ENCODE measurements at places on chromosomes 7 and 10.

GRCh38 chr10:42869977-42870350 is 87.4 kb downstream of the BMS1 start:
- DNase-seq, result no peak

- no peak for DNase-seq
Observed at GRCh38 chr7:77258014-77258413, 58.4 kb upstream of the FGL2 start.

GRCh38 chr7:155206318-155207020 is 91.2 kb upstream of the INSIG1 start:
- DNase-seq, result no peak

DNA sequence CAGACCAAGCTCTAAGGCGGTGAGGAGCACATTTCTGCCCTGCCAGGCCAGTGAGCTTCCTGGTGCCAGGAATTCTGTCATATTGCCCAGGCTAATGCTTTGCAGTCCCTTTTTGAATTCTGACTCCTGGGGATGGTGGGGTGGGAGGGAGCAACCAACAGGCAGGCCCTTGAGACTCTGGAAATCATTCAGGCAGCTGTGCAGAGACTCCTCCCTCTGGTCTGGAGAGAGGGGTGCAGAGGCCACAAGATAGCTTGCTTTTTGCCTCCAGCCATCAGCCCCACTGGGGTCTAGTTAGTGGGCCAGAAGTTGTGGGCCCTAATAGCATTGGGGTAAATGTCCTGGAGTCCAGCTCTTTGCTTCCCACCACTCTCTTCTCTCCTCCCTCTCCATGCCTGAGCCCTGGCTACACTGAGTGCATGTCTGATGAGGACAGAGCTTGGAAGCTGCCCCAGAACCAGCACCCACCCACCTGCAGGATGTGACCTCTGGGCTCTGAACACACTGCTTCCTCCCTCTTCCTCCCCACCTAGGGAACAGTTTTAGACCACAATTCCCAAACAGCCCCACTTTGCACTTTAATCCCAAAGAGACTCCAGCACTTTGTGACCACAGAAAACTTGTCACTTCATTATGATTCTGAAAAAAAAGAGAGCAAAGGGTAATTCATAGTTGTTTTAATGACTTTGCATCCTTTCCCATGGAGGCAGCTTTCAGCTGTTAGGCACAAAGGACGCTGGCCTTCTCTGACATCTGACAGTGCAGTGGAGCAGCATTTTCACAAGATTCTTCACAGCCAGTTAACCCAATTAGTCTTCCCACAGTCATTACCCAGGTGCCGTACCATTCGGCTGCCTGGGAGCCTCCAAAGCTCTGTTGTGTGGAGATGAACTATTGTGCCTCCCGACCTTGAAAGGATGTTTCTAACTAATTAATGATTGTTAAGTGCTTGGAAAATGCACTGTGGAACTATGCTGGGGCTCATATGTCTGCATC is 262.5 kb downstream of the TRIL start:
- no peak for DNase-seq

GRCh38 chr7:72403458-72404076 is 8.6 kb downstream of the CALN1 start:
- no peak for DNase-seq

- DNase-seq, result no peak
Observed at GRCh38 chr7:127035203-127035849, 217.4 kb downstream of the GRM8 start.

DNA sequence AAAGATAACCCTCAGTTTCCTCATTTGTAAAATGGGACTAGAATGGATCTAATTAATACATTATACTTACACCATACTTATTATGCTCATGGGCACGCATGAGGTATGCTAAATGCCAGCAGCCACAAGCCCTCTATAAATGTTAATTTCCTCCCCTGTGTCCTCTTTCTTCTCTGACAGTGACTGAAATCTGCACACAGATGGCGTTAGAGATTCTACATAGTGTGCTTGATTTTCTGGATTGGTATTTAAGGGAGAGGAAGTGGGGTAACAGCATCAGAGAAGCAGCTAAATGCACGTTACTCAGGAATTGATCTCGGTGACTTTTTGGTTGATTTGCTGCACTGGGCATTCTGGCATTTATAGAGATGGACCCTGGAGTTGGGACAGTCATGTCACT is 568.5 kb downstream of the CALN1 start:
- DNase-seq, result peak; percentile 8

- peak; percentile 44 for DNase-seq
Observed at GRCh38 chr10:43093423-43094076, 16.7 kb downstream of the RET start.

GRCh38 chr7:55022002-55022985 is 3.5 kb downstream of the EGFR start:
- DNase-seq, result no peak

DNA sequence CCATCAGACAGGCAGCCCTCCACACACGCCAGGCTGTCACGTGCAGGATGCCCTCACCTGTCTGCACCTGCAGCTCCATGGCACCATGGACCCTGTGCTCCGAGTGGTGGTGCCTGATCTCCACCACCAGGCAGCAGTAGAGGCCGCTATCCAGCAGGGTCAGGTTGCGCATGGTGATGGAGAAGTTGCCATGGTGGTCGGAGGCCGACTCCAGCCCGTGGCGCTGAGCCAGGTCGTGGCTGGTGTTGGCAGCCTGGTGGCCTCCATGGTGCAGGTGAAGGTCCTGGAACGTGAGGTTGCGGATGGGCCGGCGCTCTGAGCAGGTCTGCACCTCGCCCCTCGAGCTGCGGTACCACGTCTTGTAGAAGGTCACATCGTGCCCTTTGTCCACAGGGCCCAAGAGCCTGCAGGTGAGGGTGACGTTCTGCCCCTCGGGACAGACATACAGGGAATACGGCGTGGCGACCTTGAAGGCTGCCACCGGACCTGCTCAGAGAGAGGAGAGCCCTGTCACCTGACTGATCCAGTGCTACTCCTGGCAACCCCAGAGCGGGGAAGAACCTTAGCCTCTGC is 11.7 kb downstream of the VSIR start:
- DNase-seq, result no peak

DNA sequence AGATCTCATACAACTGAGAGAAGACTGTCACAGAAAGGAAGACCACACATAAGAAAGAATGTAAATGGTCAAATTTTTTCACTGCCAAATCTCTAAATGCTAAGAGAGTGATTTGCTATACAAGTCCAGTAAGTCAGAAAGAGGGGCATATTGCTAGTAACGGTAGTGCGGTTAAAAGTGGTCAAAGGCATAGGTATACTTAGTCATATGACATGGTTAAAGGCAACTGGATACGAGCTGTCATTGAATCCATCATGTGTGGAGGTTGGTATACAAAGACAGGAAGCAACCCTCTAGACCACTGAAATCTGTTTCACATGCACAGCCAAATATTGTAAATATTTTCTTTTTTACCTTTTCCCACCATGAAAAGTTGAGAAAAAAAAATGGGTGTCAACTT is 4.8 kb downstream of the INHBA start:
- no peak for DNase-seq

- no peak for DNase-seq
Observed at GRCh38 chr10:34773636-34774630, 41.2 kb downstream of the PARD3 start.

- DNase-seq, result no peak
Observed at GRCh38 chr10:10869592-10869991, 148.1 kb upstream of the CELF2 start.

DNA sequence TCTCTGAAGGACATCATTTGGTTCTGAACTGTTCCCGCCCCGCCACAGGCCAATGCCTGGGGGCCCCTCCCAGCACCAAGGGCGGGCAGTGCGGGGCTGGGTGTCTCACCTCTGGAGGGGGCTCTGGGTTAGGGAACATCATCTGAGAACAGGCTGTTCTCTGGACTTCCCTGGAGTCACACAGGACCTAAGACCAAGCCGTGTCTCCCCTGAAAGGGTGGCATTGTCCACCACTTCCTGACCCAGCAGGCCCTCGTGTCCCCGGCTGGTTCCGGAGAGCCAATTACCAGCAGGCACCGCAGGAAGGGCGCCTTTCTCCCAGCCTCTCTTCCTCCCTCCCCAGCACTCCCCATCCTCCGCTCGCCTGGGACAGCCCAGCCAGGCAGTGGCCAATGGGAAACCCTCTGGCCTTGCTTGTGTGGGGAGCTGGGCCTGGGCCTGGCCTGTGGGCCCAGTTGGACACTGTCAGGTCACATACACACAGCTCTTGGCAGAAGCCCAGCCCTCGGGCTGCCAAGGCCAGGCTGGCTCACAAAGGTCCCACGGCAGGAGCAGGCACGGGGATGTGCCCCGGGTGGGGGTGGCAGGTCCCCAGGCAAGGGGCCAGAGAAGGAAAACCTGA is 119.5 kb downstream of the SPDYE5 start:
- peak; percentile 68 for DNase-seq

- no peak for DNase-seq
Observed at GRCh38 chr7:158410720-158411119, 176.9 kb downstream of the PTPRN2 start.

DNA sequence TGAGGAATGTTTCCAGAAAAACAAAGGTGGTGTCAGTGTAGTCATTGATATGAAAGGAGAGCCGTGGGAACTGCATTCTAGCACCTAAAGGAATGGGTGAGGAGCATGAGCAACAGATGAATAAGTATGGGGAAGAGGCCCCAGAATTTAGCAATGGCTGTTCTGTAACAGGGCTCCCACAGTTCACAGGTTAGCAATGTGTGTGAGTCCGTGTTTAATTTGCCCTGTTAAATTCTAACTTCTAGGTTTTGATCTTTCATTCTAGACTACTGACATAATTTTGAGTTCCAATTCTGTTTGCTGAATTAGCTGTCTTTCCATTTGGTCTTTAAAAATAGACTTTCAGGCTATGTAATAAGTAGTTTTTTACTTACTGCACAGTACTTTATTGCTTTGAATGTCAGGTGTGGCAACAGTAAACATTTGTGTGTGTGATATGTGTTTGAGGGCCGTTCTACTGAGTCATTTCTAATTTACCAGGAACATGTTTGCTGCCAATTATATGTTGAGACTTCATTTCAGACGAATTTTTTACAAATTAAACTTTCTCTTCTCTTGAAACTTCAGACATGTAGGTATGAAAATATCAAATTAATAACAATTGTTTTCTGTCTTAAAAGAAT is 8.8 kb downstream of the STK17A start:
- no peak for DNase-seq

DNA sequence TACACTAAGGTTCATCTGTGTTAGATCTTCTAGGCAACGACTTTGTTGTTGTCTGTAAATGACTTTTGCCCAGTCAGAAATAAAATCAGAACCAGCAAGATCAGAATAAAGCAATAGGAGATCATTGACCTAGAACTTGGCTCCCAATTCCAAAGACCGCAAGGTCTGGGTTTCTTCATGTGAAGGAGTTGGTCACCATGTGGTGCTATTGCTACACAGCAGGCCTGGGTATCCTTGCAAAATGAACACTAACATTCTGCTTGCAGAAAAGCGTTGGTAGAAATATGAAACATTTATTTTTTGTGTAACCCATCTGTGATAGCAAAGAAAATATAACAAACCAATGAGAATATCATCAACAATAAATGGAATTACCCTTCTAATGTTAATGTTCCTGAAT is 831.0 kb downstream of the NXPH1 start:
- DNase-seq, result no peak

DNA sequence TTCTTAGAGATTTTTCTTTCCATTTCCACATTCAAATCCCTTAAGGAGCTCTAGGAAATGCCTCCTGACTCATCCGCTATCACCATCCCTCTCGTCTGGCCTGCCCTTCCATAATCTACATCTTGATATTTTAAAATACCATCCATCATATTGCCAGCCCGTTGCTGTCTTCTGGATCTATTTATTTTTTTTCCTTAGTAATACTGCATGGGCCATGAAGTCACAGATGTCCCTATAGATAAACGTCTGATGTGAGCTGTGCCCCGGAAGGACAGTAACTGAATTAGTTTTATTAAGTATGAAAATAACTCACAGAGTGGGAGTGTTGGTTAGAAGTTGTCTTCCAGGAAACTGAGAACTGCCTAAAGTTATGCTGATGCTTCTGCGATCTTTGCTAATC is 76.2 kb downstream of the KLF6 start:
- DNase-seq, result no peak

DNA sequence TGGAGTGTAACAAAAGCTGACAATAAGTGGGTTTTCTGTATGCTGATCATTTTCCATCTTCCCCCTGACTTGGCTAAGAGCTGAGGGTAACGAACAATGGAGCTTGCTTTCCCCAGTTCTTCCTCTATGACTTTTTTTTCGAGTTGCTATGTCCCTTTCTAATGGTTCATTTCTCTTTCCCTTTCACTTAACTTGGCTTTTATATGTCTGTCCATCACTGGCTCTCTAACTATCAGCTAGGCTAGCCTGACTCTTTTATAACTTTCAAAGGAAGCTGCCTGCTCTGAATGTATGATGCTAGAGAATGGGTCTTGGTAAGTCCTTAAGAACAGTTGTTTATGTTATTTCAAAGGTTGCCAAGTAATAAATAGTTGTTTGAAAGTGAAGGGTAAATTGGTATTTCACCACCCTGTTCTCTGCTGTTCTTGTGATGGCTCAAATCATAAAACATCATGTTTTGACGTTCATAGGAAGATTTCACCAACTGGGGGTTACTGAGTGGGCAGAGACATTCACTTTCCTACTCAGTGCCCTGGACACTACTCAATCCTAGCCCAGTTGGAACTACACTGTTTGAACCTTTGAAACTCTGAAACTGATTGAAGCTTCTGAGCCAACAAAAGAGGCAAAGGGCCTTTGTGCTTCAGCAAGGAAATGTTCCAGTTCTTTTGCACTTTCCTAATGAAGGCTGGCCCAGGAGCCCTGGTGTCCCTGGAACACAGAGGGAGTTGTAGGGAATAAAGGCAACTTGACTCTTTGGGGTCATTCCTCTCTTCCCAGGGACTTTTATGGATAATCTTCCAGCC is 85.4 kb upstream of the PHYHIPL start:
- DNase-seq, result no peak

All from frontal cortex (tissue), 4 donors.